ENCODE measurements at places on chromosomes 5 and 9. TPM values are rescaled to one million over a fixed set of nuclear protein-coding genes. Genes with fewer than 3 reads are reported as not detected.

TMEM171 gene
- 2.2 TPM for total RNA-seq

MIGA2 gene
- total RNA-seq: 44.5 TPM

IFNA13 gene
- total RNA-seq: not detected

TMC1 gene
- total RNA-seq: not detected

ZNF189 gene
- 52.2 TPM for total RNA-seq

SMC2 gene
- 3.6 TPM for total RNA-seq

RFESD gene
- 2.0 TPM for total RNA-seq

CBY3 gene
- total RNA-seq: not detected

AP3B1 gene
- 81.0 TPM for total RNA-seq

PCDHB16 gene
- 1.7 TPM for total RNA-seq

ACOT12 gene
- total RNA-seq: not detected

PDLIM4 gene
- total RNA-seq: 13.9 TPM

FBP2 gene
- 40.2 TPM for total RNA-seq

AHRR gene
- 47.8 TPM for total RNA-seq

TMEFF1 gene
- 0.92 TPM for total RNA-seq

TLX3 gene
- total RNA-seq: not detected

ANKRD18A gene
- total RNA-seq: 5.8 TPM

ZDHHC11B gene
- total RNA-seq: 42.4 TPM

ADGRV1 gene
- total RNA-seq: 10.3 TPM

LRRC14B gene
- 0.37 TPM for total RNA-seq

FGFR4 gene
- 4.1 TPM for total RNA-seq

KLF4 gene
- total RNA-seq: 55.0 TPM

TGFBR1 gene
- total RNA-seq: 119 TPM

PCA3 gene
- 0.45 TPM for total RNA-seq

PTGS1 gene
- total RNA-seq: 6.4 TPM

C5orf34 gene
- 1.7 TPM for total RNA-seq

EDIL3 gene
- total RNA-seq: 2.3 TPM

KCNV2 gene
- not detected for total RNA-seq

PCDHB5 gene
- total RNA-seq: 1.8 TPM

MELK gene
- 4.8 TPM for total RNA-seq

GRIN1 gene
- not detected for total RNA-seq

SOX30 gene
- total RNA-seq: not detected

TMEM174 gene
- not detected for total RNA-seq

SLC4A9 gene
- not detected for total RNA-seq
